ENCODE measurements at places on chromosomes 2 and 18. TPM values are rescaled to one million over a fixed set of nuclear protein-coding genes. Genes with fewer than 3 reads are reported as not detected.

- no peak for DNase-seq
These were observed 38.8 kb upstream of the CCBE1 start for GRCh38 chr18:59736061-59736460.

DNA sequence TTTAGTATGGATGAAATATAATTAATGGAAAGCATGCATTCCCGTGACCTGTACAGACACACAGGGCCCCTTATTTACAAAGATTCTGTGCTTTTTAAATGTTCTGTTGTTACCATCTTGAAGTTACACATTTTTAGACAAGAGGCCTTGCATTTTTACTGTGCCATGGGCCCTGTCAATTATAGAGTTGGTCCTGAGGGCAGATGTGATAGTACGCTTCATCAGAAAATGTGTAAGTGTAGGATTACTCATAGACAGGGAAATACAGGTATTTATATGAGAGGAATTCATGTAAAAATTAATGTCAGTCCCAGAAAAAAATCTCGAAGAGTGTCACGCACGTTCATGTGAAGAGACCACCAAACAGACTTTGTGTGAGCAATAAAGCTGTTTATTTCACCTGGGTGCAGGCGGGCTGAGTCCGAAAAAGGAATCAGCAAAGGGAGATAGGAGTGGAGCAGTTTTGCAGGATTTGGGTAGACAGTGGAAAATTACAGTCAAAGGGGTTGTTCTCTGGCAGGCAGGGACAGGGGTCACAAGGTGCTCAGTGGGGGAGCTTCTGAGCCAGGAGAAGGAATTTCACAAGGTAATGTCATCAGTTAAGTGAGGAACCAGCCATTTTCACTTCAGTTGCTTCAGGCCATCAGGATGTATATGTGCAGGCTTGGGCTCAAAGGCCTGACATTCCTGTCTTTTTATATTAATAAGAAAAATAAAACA is 12.2 kb upstream of the ALPK2 start:
- no peak for DNase-seq

GRCh38 chr2:112061840-112062239 is 6.8 kb downstream of the TMEM87B start:
- no peak for DNase-seq

DNA sequence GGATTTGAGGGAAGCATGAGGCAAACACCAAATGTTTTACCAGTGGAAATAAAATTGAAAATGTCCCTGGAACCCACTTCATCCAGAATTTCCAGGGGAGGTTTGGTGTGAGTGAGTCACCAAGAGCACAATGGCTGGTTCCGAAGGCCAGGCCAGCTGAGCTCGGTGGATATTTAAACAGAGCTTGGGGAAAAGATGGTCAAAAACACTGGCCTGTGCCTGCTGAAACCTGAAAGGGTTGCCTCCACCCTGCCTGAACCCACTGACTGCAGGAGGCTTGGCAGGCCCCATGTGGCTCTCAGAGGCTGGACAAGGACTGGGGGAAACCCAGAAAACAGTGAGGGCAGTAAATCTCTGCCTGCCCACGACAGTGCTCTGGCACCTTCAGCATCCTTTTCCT is 93.9 kb downstream of the TTC32 start:
- DNase-seq: no peak

- DNase-seq: no peak
These were observed 42.3 kb downstream of the SCN3A start for GRCh38 chr2:165161510-165161909.

DNA sequence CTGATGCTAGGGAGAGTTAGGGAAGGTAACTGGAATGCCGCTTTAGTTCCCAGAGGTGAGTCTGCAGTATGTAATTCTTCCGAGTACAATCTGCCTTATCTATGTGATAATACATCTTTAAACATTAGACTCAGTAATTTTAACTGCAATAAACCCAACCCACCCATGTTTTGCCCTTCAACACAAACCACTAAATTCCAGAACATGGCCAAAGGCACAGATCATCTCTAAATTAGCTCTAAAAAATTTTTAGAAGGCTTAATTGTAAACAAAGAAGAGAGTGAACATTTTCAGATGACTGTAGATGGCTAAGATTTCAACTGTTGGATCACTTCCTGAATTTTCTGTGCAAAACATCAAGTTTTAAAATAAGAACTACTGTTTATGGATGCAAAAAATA is 488.7 kb upstream of the ID2 start:
- no peak for DNase-seq

GRCh38 chr2:66489436-66489835 is 54.5 kb downstream of the MEIS1 start:
- DNase-seq: no peak

GRCh38 chr18:46563317-46563716 is 93.7 kb downstream of the LOXHD1 start:
- no peak for DNase-seq

DNA sequence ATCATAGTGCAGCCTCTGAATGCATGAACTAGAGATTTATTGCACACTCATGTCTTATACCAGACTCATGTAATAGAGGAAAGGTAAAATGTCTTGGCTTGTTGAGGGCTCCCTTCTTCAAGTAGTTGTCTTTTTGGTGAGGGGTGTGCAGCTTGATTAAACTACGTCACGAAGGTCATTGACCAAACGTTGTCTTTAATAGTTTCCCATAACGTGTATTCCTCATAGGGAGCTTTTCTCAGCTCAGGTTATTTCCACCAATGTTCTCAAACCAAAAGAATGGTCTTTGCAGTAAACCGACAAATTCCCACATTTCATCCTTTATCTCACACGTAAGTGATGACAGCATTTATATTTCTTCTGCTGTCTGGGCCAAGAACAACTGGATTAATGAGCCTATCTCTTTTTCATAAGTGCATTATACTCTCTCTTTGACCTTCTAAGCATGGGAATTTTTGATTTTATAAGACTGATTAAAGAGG is 547.7 kb upstream of the ZEB2 start:
- no peak for DNase-seq

GRCh38 chr2:239269916-239270315 is 130.9 kb downstream of the HDAC4 start:
- no peak for DNase-seq

PAIP2B gene
- 0.73 TPM for total RNA-seq

- DNase-seq: no peak
These were observed 156.2 kb downstream of the CCDC148 start for GRCh38 chr2:158300394-158300793.

- no peak for DNase-seq
These were observed 375.6 kb upstream of the VWC2L start for GRCh38 chr2:214035091-214035852.

GRCh38 chr2:167353605-167354280 is 465.5 kb downstream of the XIRP2 start:
- DNase-seq: no peak

DNA sequence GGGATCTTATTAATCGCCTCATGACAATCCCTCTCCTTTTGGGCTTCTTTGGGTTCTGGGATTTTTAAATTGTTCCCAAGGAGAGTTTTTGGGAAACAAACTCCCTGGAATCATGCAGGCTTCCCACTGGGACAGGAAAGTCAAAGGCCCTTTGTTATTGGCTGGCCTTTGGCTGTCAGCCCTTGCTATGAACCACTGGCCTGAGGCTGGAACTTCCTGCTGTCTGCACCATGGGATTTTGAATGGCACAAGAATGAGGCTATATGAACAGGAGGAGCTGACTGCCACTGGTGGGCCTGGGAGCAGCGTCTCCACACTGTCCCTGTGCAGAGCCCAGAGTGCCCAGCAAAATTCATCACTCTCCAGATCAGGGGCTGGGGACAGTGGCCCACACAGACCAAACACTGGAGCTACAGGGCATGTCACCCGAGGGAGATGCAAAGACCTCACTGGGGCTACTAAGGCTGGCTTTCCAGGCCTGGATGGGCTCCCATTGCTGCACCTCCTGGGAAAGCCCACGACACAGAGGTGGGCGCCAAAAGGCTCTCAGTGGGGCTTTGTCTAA is 35.7 kb downstream of the STEAP3 start:
- no peak for DNase-seq

TXNDC2 gene
- total RNA-seq: 0.28 TPM

TRIM54 gene
- not detected for total RNA-seq

FTCDNL1 gene
- 0.34 TPM for total RNA-seq

DNA sequence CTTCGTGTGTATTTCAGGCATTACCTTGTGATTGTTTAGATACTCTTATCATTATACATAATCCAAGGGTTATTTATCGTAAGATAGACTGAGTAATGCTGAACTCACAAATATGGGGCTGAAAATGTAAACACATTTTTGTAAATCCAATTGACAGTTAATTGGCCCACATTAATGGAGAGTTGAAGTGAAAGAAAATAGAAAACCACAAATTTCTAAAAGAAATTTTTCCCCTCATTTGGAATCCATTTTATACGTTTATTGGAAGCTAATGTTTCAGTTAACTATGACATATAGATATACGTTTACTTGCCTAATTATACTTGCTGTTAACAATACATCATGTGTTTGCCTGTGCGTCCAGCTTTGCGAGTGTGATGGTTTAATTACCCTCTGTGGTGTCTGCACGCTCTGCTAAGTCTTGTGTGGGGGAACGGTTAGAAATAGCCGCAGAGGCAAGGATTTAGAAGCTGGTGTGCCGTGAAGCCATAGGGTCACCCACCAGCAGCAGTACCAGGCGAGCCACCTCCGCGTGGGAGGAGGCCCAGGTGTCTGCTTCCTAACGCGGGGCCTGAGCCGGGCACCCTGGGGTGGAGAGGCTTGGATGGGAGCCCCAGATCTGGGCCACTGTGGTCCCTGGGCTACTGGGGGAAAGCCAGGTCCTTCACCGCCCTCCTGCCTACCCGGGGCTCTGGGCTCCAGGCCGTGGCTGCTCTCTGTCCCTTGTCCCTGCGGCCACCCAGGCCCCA is 38.0 kb downstream of the TSHZ1 start:
- DNase-seq: no peak

DNA sequence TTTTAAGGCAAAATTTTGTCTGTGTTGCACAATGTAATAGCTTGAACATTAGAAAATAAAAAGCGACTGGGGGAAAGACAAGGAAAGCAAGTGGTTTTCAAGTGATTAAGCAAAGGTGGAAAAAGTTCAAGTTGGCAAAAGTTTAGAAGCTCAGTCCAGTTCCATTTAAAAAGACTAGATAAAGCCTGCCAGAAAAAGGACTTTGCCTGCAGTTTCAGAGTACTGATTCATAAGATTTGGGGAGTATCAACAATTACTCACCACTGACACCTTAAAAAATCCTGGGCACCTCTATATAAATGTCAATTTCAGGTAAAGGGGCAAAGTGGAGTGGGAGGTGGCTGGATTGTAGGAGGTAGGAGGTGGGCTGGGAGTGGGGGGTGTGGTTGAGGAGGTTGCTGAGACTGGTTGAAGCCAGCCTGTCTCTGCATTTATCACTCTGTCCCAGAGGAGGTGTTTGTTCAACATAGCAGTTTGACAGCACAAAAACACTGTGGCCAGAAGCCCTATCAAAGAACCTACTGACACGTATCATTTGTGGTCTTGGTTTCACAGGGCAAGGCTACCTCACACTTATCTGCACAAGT is 14.6 kb downstream of the ZEB2 start:
- no peak for DNase-seq

DNA sequence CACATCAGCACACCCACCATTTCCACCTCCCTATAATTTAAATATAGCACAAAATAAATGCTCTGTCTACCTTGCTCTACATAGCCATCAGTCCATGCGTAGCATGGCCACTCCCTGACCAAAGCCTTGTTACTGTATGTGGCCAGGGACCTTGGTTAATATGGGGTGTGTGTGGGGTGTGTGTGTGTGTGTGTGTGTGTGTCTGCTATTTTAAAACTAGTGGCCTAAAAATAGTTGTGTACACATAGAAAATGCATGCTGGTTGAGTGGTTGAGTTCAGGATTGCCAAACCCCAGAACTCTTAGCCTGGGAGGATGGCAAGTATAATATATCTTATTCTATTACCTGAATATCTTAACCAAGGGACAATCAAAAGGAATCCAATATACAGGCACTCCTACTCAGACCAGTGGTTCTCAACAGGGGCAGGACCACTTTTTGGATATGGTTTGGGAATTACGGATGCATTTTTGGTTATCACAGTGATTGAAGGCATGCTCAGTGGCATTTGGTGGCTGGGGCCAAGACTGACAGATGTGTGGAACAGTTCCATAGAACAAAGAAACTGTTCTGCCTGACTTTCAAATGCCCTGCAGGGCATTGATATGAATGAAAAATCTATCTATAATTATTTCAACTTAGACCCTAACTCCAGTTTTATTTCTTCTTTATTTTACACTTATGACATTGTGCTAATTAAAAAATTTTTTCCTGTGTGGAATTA is 72.3 kb upstream of the PSME4 start:
- no peak for DNase-seq

GRCh38 chr2:169649278-169649677 is 44.9 kb downstream of the CFAP210 start:
- no peak for DNase-seq

PLCL1 gene
- 0.50 TPM for total RNA-seq

DNA sequence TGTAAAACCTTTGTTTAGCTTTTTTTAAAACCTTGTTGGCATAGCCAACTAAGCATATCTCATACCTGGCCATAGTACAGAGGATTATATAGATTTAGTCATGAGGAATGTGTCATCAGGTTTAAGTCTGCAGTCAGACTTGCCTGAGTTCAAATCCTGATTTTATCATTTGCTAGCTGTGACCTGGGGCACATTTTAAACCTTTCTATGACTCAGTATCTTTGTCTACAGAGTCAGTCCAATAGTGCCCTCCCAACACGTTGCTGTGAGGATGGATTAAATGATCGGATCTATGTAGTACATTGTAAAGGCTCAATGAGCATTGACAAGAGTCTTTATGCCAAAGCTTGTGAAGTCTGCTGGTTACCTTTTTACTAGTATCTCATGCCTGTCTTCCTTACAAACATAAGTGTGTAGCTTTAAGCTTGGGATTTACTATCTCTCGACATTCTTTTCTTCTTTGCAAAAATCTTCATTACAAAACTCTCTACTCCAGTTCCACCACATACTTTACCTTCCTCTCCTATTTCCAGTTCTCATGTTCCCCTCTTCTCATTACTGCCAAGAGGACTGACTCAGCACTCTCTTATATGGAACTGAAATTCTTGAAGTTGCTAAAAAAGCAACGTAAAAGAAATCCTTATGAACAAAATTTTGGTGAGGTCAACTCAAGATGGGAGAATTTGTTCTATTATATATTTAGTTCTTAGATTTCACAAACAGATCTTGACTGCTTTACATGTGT is 68.1 kb upstream of the RBMS1 start:
- no peak for DNase-seq

All from chondrocyte (in vitro differentiated cells).